ENCODE measurements at places on chromosomes 3 and 15. TPM values are rescaled to one million over a fixed set of nuclear protein-coding genes. Genes with fewer than 3 reads are reported as not detected.

Gene GATM
- total RNA-seq, result 10.7 TPM

Gene GP5
- 0.09 TPM for total RNA-seq

Gene LRRC3B
- 0.16 TPM for total RNA-seq

Gene SAMD7
- total RNA-seq, result not detected

GRCh38 chr15:27410996-27411605 lies 440.1 kb downstream of the GABRG3 start:
- H3K36me3 ChIP-seq, result peaks cover 3% of the 10 kb centered on the region
- H3K4me3 ChIP-seq, result no peak overlapping the region
- H3K27ac ChIP-seq, result no peak overlapping the region
- peaks cover 36% of the 10 kb centered on the region for H3K4me1 ChIP-seq
- DNase-seq, result no peak

- DNase-seq, result peak; percentile 74
- H3K4me1 ChIP-seq, result peaks cover 4% of the 10 kb centered on the region
- no peaks in the 10 kb centered on the region for H3K27me3 ChIP-seq
- H3K36me3 ChIP-seq, result peaks cover 6% of the 10 kb centered on the region
These were observed 17.1 kb downstream of the TRAIP start for GRCh38 chr3:49839193-49839809.

DNA sequence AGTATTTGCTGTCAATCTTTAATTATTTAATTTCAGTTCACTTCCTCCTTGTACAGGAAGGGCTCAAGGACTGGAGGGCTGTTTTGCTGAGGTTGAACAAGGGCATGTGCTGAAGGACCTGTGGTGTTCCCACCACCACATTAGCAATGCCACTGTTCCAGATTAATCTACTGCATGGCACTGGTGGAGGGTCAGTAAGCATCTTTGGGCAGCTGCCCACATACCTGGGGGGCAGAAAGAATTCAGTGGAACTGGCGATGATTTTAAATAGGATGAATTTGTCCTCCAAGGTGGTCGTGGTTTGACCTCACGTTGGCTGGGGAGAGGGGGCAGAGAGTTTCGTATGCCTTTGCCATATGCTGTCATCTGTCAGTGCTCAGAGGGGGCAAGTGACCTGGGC lies 244.8 kb downstream of the TLE3 start:
- no peak overlapping the region for H3K27ac ChIP-seq
- H3K4me3 ChIP-seq, result no peak overlapping the region
- H3K27me3 ChIP-seq, result peaks cover 90% of the 10 kb centered on the region
- DNase-seq, result no peak

- peaks cover 22% of the 10 kb centered on the region for H3K4me1 ChIP-seq
- H3K4me3 ChIP-seq, result no peak overlapping the region
- H3K36me3 ChIP-seq, result peaks cover 23% of the 10 kb centered on the region
- no peaks in the 10 kb centered on the region for H3K27me3 ChIP-seq
These were observed 89.0 kb downstream of the CHSY1 start for GRCh38 chr15:101162701-101163483.

GRCh38 chr15:73078722-73079121 lies 26.5 kb downstream of the NEO1 start:
- no peaks in the 10 kb centered on the region for H3K27me3 ChIP-seq
- H3K4me3 ChIP-seq, result no peak overlapping the region
- no peaks in the 10 kb centered on the region for H3K36me3 ChIP-seq
- H3K27ac ChIP-seq, result no peak overlapping the region
- peaks cover 15% of the 10 kb centered on the region for H3K4me1 ChIP-seq
- DNase-seq, result no peak

- peaks cover 33% of the 10 kb centered on the region for H3K4me1 ChIP-seq
- H3K27ac ChIP-seq, result no peak overlapping the region
- no peaks in the 10 kb centered on the region for H3K27me3 ChIP-seq
- H3K4me3 ChIP-seq, result no peak overlapping the region
- peaks cover 19% of the 10 kb centered on the region for H3K36me3 ChIP-seq
- no peak for DNase-seq
These were observed 128.3 kb downstream of the ALCAM start for GRCh38 chr3:105495021-105495420.

- H3K27ac ChIP-seq, result no peak overlapping the region
- no peaks in the 10 kb centered on the region for H3K4me1 ChIP-seq
These were observed 13.2 kb upstream of the ATP2B2 start for GRCh38 chr3:10518506-10519150.

GRCh38 chr15:42456531-42456930 lies 34.4 kb downstream of the ZNF106 start:
- no peaks in the 10 kb centered on the region for H3K27me3 ChIP-seq
- H3K4me3 ChIP-seq, result no peak overlapping the region
- H3K4me1 ChIP-seq, result peaks cover 24% of the 10 kb centered on the region
- no peak for DNase-seq
- peaks cover 5% of the 10 kb centered on the region for H3K36me3 ChIP-seq
- H3K27ac ChIP-seq, result no peak overlapping the region

DNA sequence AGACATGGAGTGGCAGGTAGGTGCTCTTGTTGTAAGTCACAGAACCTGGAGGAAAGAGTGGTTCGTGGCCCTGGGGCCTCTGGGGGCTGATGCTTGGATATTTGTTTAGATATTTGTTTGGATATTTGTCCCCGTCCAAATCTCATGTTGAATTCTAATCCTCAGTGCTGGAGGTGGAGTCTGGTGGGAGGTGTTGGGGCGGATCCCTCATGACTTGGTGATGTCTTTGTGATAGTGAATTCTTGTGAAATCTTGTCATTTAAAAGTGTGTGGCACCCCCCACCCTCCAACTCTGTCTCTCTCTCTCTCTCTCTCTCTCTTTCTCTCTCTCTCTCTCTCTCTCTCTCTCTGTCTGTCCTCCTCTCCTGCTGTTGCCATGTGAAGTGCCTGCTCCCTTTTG lies 122.4 kb downstream of the LPP start:
- no peak for DNase-seq
- peaks cover 37% of the 10 kb centered on the region for H3K4me1 ChIP-seq
- H3K4me3 ChIP-seq, result no peak overlapping the region
- H3K27ac ChIP-seq, result no peak overlapping the region
- peaks cover 7% of the 10 kb centered on the region for H3K36me3 ChIP-seq
